ENCODE measurements at places on chromosomes 1 and 21.
A peak's percentile ranks its signal among the peaks of the same experiment; 100 is the strongest.

- no peak overlapping the region for H3K4me3 ChIP-seq
- no peaks in the 10 kb centered on the region for H3K4me1 ChIP-seq
- no peaks in the 10 kb centered on the region for H3K36me3 ChIP-seq
- H3K27ac ChIP-seq, result no peak overlapping the region
- DNase-seq, result no peak
- no peaks in the 10 kb centered on the region for H3K27me3 ChIP-seq
Observed at GRCh38 chr1:4002061-4002521, 102.0 kb upstream of the C1orf174 start.

- no peaks in the 10 kb centered on the region for H3K4me1 ChIP-seq
- no peak for DNase-seq
- no peaks in the 10 kb centered on the region for H3K27me3 ChIP-seq
- H3K27ac ChIP-seq, result no peak overlapping the region
- H3K36me3 ChIP-seq, result no peaks in the 10 kb centered on the region
- no peak overlapping the region for H3K4me3 ChIP-seq
Observed at GRCh38 chr1:78437396-78437795, 53.4 kb upstream of the PTGFR start.

- H3K27me3 ChIP-seq, result no peaks in the 10 kb centered on the region
- H3K4me1 ChIP-seq, result no peaks in the 10 kb centered on the region
- no peak for DNase-seq
- H3K27ac ChIP-seq, result no peak overlapping the region
- no peak overlapping the region for H3K4me3 ChIP-seq
Observed at GRCh38 chr1:228228601-228229074, 20.8 kb downstream of the OBSCN start.

DNA sequence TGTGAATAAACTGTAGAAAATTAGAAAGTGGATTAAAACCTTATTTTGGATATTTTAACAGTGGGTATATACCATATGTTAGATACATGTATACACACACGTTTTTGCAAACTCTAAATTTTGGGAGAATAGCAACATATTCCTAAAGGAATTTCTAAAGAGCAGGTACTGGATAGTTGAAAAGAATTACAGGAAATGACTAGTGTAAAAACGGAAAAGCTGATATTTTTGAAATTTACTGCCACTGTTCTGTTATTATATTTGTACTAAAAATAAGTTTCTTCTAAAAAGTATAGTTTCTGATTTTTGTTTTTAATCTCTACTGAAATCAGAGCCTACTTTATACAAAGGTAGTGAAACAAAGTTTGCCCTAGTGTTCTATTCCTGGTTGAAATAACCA lies 114.1 kb downstream of the HS2ST1 start:
- no peaks in the 10 kb centered on the region for H3K36me3 ChIP-seq
- no peak overlapping the region for H3K27ac ChIP-seq
- no peak for DNase-seq

- no peak overlapping the region for H3K4me3 ChIP-seq
- peaks cover 4% of the 10 kb centered on the region for H3K4me1 ChIP-seq
- H3K36me3 ChIP-seq, result no peaks in the 10 kb centered on the region
- DNase-seq, result no peak
- no peaks in the 10 kb centered on the region for H3K27me3 ChIP-seq
Observed at GRCh38 chr1:147735423-147735822, 25.0 kb downstream of the GJA5 start.

- H3K4me1 ChIP-seq, result no peaks in the 10 kb centered on the region
- no peak overlapping the region for H3K27ac ChIP-seq
- H3K4me3 ChIP-seq, result no peak overlapping the region
- DNase-seq, result no peak
- H3K36me3 ChIP-seq, result no peaks in the 10 kb centered on the region
Observed at GRCh38 chr1:180301135-180301742, 71.2 kb downstream of the LHX4 start.

- peaks cover 8% of the 10 kb centered on the region for H3K4me1 ChIP-seq
- H3K27ac ChIP-seq, result no peak overlapping the region
- no peaks in the 10 kb centered on the region for H3K36me3 ChIP-seq
- H3K27me3 ChIP-seq, result peaks cover 4% of the 10 kb centered on the region
- no peak overlapping the region for H3K4me3 ChIP-seq
Observed at GRCh38 chr1:65267683-65268082, 41.7 kb upstream of the DNAJC6 start.

GRCh38 chr1:66296370-66296769 lies 237.6 kb upstream of the SGIP1 start:
- peaks cover 11% of the 10 kb centered on the region for H3K4me1 ChIP-seq
- no peak overlapping the region for H3K4me3 ChIP-seq
- no peaks in the 10 kb centered on the region for H3K36me3 ChIP-seq
- H3K27me3 ChIP-seq, result no peaks in the 10 kb centered on the region

GRCh38 chr1:212235857-212236256 lies 49.4 kb upstream of the PPP2R5A start:
- DNase-seq, result no peak
- no peaks in the 10 kb centered on the region for H3K4me1 ChIP-seq
- H3K36me3 ChIP-seq, result no peaks in the 10 kb centered on the region
- no peak overlapping the region for H3K4me3 ChIP-seq
- H3K27me3 ChIP-seq, result no peaks in the 10 kb centered on the region
- no peak overlapping the region for H3K27ac ChIP-seq

DNA sequence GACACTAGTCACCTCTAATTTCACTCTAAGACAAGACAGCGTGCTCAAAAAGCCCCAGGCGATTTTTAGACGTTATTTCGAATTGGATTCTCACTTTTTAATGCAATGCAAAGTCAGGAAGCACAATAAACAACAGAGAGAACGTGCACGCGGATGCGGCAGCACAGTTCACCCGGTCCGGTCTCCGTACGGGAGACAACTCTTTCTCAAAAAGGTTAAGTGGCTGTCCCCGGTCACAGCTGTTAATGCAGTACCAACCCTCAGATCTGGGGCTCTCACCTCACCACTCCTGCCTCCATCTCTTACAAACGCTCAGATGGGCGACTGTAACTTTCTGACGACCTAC lies 1.2 kb downstream of the HP1BP3 start:
- peak overlapping the region; percentile 88 for H3K4me3 ChIP-seq
- DNase-seq, result no peak
- peak overlapping the region; percentile 88 for H3K27ac ChIP-seq
